ENCODE measurements at places on chromosomes 5 and 9. TPM values are rescaled to one million over a fixed set of nuclear protein-coding genes. Genes with fewer than 3 reads are reported as not detected.

- no peak for DNase-seq
Observed at GRCh38 chr5:56610093-56610698, 205.2 kb upstream of the MAP3K1 start.

DNA sequence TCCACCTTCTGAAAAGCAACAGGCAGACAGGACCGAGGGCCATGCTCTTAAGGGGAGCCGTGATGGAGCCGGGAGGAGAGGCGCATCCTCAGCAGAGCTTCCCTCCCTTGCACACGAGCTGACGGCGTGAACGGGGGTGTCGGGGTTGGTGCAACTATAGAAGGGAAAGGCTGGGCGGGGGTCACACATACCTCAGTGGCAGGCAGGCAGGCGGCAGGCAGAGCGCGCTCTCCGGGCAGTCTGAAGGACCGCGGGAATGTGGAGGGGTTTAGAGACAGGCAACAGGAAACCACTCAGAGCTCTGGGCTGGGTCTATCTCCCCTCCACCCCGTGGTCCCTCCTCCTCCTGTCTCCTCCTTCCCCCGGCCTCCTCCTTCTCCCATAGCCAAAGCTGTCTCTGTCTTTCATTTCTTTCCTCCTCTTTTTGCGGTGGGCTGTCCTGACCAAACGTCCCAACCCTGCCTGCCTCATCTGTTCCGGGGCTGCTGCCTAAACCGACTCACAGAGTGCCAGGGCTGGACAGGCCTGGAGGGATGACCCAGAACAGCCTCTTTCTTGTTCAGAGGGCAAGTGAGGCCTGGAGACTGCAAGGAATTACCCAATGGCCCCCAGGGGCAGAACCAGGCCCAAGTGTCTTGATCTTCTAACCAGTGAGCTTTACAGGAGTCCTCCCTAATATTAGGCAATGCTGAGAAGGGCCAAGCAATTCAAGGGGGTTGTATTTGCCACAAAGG lies at the start of gene SPARC:
Gene SPARC (minus strand): TSS at position 242 of the 734 bp plus-strand sequence. CDS start 10,727 bp downstream, outside the sequence.
- peak; percentile 78 for DNase-seq

DNA sequence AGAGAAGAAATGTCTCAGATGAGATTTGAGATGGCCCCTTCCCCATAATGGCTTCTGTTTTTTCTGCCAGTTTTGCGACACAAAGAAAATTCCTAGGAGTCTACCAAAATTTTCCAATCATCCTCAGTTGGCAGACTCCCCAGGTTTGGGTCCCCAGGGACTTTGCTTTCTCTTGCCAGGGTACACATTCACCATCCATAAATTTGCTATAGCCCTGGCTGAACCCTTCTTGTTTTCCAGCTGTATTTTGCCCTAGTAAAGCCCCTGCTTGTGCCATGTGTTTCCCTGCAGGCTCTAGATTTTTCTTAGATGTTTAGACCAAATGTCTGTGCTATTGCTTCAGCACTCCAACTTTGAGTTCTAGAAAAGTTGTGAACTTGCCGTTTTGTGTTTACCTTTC lies 283.2 kb downstream of the ANXA1 start:
- no peak for DNase-seq

DNA sequence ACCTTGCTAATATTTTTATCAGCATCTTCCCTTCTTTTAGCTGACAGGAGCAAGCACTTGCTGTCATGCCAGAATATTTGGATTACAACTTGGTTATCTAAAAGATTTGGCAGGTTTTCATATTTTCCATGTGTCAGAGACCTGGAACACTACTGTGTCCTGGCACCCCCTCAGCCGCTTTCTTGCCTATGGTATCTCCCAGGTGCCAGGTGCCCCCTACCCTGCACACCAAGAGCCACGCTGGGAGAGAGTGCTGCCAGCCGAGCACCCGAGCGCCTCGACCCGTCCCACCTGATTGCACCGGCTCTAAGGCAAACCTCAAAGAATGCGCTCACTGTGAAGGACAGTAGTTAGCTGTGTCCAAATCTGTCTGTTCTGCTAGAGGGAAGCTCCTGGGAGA lies 84.8 kb downstream of the GTF3C4 start:
- DNase-seq: no peak

DNA sequence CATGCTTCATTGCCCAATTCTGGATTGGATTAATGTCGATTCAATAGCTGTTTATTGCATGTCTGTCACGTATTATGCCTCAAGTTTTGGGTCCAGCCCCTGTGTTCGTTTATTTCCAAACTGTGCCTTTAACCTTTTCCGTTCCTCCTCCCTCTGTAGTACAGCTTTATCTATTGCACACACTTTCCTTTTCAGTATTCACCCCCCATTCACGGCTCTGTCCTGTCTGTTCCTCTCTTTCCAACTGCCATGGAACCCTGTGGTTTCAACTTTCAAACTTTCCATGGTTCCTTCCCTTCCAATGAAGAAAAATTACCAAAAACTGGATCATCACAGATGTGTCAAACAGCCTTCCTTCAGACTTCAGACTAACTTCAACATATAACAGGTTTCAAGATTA lies 17.1 kb downstream of the SMARCA2 start:
- DNase-seq: no peak

DNA sequence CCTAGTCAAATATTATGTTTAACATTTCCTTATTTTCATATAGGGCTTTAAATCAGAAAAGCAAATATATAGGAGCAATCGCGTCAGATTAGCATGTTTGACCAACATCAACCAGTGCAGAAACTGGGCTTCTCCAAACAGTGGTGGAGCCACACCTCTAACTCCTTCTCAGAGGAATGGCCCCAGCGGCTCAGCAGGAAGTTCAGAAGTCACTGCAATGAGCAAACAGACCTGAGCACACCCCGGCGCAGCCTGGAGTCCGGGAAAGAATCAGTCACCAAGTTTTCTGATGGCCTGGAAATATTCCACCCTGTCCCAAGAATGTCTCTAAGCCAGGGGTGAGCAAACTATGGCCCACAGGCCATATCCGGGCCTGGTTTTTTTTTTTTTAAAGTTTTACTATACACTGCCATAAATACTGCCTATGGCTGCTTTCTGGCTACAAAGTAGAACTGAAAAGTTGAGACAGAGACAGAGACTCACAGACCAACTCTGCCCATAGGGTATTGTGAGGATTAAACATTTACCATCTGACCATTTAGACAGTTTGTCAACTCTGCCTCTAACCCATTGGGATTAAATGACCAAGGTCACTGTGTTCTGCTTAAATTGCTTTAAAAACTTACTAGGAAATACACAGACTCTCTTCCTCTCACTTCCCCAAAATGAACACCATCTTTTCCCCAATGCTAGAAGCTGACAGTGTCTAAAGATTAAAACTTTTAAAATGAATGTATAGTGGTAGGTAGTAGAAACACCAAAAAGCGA lies 5.4 kb downstream of the GOLM1 start:
- no peak for DNase-seq

DNA sequence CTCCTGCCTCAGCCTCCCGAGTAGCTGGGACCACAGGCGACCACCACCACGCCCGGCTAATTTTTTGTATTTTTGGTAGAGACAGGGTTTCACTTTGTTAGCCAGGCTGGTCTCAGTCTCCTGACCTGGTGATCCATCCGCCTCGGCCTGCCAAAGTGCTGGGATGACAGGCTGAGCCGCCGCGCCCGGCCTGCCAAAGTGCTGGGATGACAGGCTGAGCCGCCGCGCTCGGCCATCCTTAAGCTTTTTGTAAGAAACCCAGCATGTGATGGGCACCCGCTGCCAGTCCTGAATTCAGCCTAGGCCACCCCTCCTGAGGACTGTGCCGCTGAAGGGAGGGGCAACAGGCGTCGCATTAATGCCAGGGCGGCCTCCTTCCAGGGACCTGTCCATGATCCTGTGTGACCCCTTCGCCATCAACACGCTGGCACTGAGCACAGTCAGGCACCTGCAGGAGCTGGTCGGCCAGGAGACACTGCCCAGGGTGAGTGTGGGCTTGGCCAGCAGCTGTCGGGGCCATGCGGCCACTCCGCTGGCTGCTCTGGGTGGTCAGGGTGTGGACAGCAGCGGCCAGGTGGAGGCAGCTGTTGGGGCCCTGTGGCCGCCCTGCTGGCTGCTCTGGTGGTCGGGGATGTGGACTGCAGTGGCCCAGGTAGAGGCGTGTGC lies 10.5 kb downstream of the NELFB start:
- no peak for DNase-seq

- DNase-seq: no peak
Observed at GRCh38 chr5:10469253-10470050, 27.8 kb downstream of the ROPN1L start.

DNA sequence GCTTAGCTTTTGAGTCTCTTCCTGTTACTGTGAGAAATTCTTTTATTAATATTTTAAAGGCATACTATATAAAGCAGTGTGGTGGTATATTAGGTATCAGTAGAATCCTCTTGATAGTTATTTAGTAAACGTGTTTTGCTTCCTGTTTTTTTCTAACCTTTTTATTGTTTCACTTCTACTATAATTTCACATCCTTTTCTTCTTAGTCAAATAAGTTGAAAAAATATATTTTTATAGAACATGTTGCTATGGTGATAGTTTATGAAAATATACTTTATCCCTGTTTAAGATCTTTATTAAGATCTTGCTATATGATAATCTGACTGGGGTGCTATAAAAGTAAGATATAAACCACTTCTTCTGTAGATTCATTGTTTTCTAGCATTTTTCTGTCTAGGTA lies 2.1 kb downstream of the POLK start:
- DNase-seq: no peak

- DNase-seq: no peak
Observed at GRCh38 chr5:59732301-59732700, 161.2 kb downstream of the PDE4D start.

GRCh38 chr9:131309530-131310276 lies 20.2 kb downstream of the PLPP7 start:
- no peak for DNase-seq

DNA sequence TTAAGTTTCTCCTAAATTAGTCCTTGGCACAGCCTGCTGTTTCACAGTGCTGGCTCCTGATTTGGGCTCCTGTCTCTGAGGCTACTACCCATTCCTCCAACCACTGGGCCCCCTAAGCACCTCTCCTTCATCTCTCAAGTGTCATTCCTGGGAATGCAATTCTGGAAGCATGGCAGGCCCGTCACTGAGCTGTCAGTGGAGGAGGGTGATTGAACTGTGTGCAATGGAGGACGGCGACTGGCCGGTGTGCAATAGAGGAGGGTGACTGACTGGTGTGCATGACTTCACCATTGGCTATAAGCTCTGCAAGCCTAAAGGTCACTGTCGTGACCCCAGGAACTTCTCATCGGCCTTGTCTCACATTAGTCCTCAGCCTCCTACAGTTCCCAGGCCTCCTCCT lies 12.4 kb upstream of the IL17B start:
- no peak for DNase-seq

DNA sequence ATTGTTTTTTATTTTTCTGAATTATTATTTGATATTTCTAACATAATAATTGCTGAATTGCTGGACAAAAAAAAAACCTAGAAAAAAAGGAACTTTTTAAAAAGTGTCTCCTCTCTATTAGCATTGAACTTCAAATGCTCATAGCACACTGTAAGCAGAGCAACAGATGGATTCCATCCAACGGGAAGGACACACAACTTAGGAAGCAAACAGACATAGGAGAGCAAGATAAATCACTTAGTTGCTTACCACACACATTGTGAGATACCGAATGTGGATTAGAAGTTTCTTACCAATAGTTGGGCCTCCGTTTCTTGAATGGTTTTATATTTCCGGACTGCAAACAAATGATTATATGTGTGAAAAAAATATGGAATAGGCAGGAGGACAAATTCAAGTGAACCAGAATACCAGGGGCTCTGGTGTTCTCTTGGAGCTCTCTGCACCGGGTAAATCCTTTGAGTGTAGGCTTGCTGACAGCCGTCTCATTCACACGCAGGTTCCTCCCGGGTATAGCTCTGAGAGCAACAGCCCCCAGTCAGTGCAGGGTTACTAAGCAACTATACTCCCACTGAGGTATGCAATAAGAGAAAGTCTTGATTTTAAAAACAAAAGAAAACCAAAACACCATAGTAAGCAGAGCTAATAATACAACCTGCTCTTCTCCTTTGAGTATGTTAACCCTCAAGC lies 217.6 kb downstream of the TMEM167A start:
- peak; percentile 15 for DNase-seq

DNA sequence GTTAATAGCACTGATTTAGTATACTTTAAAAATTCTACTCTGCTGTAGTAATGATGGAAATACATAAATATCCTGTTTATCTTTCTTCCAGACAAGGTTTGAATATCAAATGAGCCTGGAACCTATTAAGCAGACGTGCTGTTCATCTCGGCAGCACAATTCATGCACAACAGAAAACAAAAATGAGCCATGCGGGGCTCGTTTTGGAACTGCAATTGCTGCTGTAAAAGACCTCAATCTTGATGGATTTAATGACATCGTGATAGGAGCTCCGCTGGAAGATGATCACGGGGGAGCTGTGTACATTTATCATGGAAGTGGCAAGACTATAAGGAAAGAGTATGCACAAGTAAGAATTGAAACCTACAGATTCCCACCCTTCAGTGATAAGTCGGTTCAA lies 79.1 kb upstream of the ITGA2 start:
- DNase-seq: no peak

GRCh38 chr9:89606624-89607311 lies 2.0 kb downstream of the GADD45G start:
- peak; percentile 41 for DNase-seq

- DNase-seq: no peak
Observed at GRCh38 chr5:118919016-118919415, 69.3 kb downstream of the DTWD2 start.

DNA sequence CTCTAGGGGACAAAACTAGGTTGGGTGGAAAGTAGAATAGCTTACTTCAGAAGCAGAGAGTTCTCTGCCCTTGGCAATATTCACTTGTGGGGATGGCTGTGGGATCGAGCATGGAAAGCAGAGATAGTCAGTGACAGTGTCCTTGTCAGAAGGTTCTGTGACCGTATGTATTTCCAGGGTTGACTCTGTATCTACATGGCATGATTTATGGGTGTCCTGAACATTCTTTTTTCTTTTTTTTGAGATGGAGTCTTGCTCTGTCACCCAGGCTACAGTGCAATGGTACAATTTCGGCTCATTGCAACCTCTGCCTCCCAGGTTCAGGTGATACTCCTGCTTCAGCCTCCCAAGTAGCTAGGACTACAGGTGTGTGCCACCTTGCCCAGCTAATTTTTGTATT lies 77.4 kb upstream of the LHFPL2 start:
- no peak for DNase-seq

GRCh38 chr9:101324245-101324804 lies 60.5 kb downstream of the BAAT start:
- DNase-seq: no peak

- no peak for DNase-seq
Observed at GRCh38 chr5:58458141-58458742, 1.6 kb downstream of the PLK2 start.

The PRR16 gene
- 0.42 TPM for total RNA-seq

The FAM153A gene
- total RNA-seq: 6.0 TPM

The SLC6A7 gene
- not detected for total RNA-seq

The TTC16 gene
- total RNA-seq: not detected

The SLC36A3 gene
- total RNA-seq: not detected

The PDE6A gene
- not detected for total RNA-seq

The OR1J2 gene
- total RNA-seq: not detected

The CDX1 gene
- 0.09 TPM for total RNA-seq

The SLC9A3 gene
- 1.7 TPM for total RNA-seq

The PIP5KL1 gene
- 15.8 TPM for total RNA-seq

The BSPRY gene
- total RNA-seq: 6.4 TPM

The MAT2B gene
- total RNA-seq: 53.1 TPM

The WWC1 gene
- 29.1 TPM for total RNA-seq

The PDZD2 gene
- total RNA-seq: 7.5 TPM

The IL31RA gene
- not detected for total RNA-seq

Measured in WTC11 (cell line).